ENCODE measurements at places on chromosomes 2 and 18.

- DNase-seq: no peak
Observed at GRCh38 chr2:207762146-207762545, 7.6 kb downstream of the FZD5 start.

GRCh38 chr2:127423478-127423843 lies 5.2 kb downstream of the PROC start:
- no peak for DNase-seq

GRCh38 chr2:186503827-186504606 lies 18.0 kb downstream of the ZC3H15 start:
- DNase-seq: no peak

DNA sequence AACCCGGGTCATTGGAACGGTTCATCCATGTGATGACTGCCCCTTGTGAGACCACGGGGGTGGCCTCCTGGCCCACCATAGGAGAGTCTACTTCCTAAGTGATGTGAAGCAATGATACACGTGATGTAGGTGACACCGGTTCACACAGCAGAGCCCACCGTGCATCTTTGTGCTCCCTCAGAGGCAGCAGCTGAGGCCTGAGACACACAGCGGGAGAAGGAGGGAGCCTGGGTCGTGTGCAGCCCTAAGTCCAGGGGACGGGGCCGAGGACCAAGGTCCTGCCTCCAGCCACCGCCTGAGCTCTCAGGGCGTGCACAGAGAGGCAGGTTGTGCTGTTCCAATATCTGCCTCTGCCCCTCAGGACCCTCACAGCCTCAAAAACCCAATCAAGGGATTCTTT lies 377.2 kb upstream of the SALL3 start:
- DNase-seq: no peak

DNA sequence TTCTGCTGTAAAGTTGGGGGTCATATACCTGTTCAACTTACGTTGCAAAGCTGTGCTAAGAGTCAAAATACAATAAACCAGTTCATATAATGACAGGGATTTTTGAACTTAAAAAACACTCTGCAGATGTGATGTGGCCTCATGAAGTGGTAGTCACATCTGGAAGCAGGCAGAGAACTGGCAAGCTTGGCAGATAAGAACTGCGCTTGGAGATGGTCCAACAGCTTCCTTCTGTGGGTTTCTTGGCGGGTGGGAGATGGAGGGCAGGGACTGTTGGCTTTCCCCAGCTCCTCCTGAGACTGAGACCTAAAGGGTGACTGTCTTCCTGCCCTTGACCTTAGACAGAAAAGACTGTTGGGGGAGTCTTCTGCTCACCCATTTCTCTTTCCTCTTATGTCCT lies 140.4 kb downstream of the CTIF start:
- DNase-seq: no peak

All from ascending aorta (tissue), 2 donors.